ENCODE measurements at places on chromosomes 3 and 15.

DNA sequence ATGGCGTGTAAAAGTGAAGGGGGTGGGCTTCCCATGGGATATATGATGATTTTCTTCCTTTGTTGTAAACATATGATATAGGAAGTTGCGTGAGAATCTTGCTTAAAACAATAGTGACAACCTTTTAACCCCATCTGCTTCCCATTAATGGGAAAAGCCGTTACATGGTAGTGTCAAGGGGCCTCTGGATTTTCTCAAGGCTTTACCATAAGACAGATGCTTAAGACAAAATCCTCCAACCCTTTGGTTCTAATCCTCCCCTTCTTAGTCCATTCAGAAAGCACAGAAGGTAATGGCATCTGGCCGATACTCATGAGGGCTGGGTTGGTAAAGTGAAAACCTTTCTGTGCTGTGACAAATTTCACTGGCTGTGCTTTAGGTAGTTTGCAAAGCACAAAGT, 25.0 kb downstream of the DPH3 start:
- no peak for DNase-seq

DNA sequence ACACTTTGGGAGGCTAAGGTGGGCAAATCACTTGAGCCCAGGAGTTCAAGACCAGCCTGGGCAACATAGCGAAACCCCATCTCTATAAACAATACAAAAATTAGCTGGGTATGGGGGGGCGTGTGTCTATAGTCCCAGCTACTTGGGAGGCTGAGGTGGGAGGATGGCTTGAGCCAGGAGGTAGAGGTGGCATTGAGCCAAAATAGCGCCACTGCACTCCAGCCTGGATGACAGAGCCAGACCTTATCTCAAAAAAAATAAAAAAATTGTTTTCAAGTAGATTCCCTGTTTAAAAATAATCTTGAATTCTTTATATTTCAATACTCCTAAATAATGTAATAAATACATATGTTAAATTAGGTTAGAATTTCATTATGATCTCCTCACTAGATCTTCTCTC, 9.8 kb downstream of the HMCES start:
- no peak for DNase-seq

DNA sequence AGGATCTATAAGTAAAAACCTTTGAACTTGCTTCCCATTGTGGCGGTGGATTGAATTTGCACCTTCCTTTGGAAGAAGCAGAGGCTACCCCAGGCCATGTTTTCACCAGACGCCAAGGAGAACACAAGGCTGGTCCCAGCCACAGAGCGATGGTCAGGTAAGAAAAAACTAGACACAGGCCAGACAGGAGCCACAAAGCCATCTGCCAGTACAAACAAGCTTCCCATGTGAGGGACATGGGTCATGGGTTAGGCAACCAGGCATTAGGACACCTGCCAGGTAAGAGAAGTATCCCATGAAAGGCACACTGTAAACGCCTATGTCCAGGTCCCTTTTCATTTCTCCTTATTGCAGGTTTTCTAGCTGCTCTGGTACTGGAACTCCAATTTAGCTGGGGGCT, 190.2 kb downstream of the KLF13 start:
- DNase-seq = no peak

- no peak for DNase-seq
Measured at GRCh38 chr3:14812196-14812790, 6.5 kb upstream of the FGD5 start.

- peak; percentile 32 for DNase-seq
Measured at GRCh38 chr3:31562525-31562924, 29.8 kb downstream of the STT3B start.

GRCh38 chr3:134836921-134837320, 41.9 kb downstream of the EPHB1 start:
- no peak for DNase-seq

- DNase-seq = no peak
Measured at GRCh38 chr3:108462899-108463298, 47.5 kb downstream of the MYH15 start.

DNA sequence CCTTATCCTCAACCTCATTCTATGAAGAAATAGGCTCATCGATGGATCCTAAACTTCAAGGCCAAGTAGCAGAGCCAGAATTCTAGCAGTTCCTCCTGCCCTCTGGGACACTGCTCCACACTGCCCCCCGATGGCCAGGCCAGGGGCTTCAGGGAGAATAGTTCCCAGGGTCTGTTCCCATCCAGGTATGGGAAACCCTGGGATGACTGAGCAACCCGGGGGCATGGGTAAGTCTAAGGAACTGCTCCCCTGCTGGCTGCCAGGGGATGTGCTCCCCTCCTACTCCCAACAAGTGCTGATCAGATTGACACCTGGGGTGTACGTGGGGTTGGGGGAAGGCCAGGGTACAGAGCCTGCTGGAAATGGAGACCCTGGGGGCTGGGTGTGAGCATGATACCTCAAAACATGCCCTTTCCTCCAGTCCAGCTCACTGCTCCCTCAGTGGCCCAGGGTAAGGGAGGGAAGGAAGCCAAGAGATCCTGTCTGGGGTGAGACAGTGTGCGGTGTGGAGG, 7.6 kb downstream of the ULK3 start:
- DNase-seq = peak; percentile 40

DNA sequence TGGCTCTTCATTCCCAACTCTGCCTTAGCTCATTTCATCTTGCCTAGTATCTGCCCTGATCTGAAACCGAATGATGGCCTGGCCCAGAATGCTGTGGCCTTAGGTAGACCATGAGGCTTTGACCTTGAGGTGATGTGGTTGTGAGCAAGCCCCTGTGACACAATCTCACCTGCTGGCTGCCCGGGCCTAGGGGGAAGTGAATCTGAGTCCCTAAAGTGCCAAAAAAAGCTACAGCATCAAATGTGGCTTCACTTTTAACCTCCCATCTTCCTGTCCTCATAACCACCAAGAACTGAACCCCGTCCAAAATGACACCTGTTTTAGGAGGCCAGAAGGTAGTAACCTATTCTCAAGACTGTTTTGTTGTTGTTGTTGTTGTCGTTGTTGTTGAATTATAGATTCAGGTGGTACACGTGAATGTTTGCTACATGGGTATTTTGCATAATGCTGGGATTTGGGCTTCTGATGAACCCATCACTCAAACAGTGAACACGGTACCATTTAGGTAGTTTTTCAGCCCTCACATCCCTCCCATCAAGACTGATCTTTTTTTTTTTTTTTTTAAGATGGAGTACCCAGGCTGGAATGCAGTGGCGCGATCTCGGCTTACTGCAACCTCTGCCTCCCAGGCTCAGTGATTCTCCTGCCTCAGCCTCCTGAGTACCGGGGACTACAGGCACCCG, 54.6 kb downstream of the MCCC1 start:
- DNase-seq = no peak

DNA sequence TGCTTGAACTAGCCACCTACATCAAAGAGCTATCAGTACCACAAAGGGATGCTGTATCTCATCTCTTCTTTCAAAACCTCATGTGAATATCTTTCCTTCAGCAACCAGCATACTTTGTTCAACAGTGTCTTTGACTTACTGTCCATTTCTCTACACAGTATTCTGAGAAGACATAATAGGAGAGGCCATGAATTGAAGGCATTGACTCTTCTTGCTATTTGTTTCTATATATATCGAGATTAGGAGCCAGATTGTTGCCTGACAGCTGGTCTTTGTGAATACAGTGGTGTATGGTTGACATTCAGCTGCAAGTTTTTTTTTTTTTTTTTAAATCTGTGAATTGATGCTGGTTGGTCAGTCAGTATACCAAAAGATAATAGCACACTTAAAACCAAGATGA, 12.1 kb upstream of the CSRNP1 start:
- no peak for DNase-seq

DNA sequence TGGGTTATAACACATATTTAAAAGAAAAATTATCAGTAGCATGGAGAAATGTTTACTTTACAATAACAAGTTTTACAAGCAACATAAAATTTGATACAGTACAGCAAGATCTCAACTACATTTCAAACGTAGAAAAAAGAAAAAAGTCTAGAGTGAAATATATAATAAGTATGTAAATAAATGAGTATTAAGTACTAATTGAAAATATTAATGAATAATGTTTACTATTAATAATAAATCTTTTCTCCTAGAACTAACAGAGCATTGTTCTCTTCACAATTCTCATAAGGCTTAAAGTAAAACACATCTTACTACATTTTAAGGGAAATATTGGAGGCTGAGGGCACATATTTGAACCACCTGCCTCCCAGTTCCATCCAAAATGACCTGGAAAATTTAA, 72.1 kb downstream of the TMEM212 start:
- DNase-seq = no peak

DNA sequence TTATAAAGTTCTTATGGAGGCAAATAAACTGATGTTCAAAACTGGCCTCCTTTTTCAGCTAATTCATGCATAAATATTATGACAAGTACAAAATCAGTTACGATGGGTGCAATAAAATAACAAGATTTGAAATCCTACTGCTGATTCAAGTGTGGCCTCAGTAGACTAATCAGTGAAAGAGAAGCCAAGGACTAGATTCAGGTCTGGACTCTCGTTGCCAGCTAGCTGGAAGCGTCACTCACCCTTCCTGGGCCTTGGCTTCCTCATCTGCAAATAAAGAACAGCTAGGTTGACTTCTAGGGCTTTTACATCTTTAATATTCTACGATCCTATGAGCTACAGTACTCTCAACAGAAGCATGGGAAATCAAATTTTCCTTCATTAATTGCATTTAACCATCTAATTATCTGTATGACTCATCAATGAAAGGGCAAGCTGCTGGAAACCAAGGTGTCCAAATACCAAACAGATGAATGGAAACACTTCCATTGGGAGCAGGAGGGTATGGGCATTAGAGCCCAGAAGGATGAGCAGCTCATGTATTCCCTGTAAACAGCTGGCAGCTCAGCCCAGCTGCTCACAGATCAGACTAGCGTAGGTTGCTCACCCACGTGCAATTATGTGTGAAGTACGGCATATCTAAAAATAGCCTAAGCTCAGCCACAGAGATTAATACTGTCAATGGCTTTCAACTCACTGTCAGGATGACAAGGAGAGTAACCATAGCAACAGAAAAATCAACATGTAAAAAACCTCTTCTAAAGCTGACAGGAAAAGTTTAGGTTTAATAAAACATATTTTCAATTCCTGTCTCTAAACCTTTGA, 294.8 kb downstream of the PLCL2 start:
- DNase-seq = no peak

GRCh38 chr15:53841651-53842050, 82.2 kb upstream of the WDR72 start:
- no peak for DNase-seq

DNA sequence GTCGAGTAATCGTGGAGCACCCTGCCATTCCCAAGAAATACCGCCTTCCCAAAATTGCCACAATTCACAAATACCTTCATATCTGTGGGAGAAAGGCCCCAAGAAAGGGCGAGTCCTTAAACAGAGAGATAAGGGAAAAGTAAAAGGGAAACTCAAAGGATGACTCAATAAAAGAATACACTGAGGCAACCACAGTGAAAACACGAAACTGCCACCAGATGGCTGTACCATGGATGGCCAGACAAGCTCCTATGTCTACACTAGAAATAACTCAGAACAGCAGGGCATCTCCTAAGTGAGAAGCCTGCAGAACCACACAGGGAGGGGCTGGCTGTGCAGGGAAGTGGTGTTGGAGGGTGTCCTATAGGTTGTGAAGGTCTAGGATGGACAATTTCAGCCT, 25.0 kb downstream of the SRGAP3 start:
- DNase-seq = no peak

GRCh38 chr15:74196175-74196574, 6.4 kb downstream of the STRA6 start:
- no peak for DNase-seq

- DNase-seq = no peak
Measured at GRCh38 chr3:172104471-172105072, 65.2 kb downstream of the FNDC3B start.

- DNase-seq = no peak
Measured at GRCh38 chr3:155423526-155424322, 130.2 kb upstream of the STRIT1 start.

GRCh38 chr15:68387381-68388143, 44.4 kb downstream of the ITGA11 start:
- no peak for DNase-seq
